ELF-1 (cell line): ENCODE measurements at places on chromosomes 5 and 9.
A peak's percentile ranks its signal among the peaks of the same experiment; 100 is the strongest.

- no peak for DNase-seq
These were observed 16.5 kb upstream of the RLN2 start for GRCh38 chr9:5321058-5321457.

GRCh38 chr9:104869811-104870210, 58.1 kb downstream of the ABCA1 start:
- DNase-seq, result no peak

DNA sequence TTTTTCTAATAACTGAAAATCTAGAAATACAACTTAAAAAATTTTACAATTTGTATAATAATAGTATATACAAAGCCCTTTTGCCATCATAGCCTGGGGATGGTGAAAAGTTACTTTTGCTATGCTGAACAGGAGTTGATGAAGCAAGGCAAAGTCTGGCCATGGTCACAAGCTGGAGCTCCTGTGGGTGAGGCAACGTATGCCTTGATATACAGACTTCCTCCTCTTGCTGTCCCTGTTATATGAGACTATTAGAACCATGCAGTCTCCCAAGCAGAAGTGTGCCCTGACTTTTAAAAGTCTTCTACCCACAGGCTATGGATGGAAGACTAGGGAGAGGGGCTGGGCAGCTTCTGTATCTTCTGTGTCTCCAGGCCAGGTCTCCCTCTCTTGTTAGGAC, 15.7 kb downstream of the FAM151B start:
- no peak for DNase-seq

DNA sequence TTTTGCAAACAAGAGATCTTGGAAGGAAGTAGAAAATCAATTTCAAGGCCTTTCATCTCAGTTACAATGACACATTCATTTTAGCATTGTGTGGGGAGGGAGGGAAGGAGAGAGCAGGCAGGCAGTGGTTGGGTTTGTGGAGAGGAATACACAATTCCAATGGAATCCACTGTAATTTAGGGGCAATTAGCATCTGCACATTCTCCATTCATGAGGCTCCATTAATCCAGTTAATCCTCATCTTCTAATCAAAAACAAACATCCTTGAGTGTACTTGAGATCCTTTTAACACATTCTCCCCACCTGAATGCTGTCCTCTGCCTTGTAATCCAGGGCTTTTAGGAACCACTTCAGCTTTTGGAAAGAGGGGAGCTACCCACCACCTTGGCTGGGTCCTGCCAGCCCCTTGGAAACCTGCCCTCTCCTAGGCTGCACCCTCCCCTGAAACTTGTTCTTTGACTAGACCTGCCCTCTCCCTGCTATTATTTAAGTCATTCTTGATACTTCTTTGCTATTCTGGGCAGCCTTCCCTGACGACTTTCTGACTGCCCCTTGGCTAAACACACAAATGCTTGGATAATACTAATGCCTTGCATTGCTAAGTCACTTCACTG, 271.2 kb downstream of the SLIT3 start:
- DNase-seq, result no peak

DNA sequence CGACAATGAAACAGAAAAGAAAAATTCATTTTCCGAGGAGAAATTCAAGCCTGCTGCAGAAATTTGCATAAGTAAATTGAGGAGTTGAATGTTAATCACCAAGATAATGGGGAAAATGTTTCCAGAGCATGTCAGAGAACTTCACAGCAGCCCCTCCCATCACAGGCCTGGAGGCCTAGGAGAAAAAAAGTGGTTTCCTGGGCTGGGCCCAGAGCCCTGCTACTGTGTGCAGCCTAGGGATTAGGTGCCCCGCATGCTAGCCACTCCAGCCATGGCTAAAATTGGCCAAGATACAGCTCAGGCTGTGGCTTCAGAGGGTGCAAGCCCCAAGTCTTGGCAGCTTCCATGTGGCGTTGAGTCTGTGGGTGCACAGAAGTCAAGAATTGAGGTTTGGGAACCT, 82.7 kb upstream of the EFNA5 start:
- no peak for DNase-seq

DNA sequence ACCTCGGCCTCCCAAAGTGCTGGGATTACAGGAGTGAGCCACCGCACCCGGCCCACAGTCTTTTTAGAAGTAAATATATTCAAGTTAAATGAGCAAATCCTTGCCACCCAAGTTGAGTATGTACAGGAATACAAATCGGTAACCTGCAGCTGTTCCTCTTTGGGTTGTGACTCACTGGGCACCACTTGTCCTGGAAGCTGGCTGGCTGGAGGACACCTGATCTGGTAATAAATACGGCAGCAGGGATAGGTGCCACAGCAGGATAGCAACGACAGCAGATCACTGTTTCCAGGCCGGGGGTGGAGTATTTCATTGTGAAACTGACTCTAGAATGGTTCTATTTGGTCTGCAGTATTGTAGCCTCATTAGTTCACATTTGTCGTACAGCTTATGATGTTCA, 35.7 kb upstream of the SLC36A2 start:
- no peak for DNase-seq

GRCh38 chr9:120043448-120043847, 536.5 kb downstream of the CDK5RAP2 start:
- no peak for DNase-seq

DNA sequence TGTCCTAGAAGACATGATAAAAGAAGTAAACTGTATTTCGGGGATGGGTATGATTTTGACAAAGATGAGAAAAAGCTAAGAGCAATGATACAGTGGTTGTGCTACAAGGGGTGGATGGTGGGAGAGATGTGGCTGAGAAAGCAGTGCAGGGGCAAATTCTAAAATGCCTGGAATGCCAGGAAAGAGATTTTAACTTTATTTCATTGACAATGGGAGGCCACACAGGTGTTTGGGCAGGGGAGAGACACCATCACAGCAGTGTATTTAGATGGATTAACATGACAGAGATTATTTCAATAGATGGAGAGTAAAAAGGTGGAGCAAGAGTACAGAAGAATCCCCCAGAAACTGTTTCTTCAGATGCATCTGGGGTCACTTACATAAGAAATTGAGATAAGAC, 71.2 kb downstream of the MAMDC2 start:
- no peak for DNase-seq

- peak; percentile 79 for DNase-seq
These were observed 89.8 kb upstream of the COL5A1 start for GRCh38 chr9:134551644-134552348.

DNA sequence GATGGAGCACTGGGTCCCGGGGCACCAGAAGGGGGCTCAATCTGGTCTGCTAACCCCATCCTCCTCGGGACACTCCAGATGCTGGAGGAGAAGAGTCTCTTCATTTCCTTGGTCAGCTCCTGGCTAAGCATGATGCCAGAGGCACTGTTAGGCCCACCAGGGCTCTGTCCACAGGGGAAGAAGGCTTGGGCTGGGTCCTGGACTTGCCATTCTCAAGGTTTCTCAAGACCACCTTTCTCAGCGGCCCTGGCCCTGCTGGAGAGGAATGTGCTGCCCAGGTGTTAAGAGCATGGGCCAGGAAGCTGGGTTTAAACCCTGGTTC, 7.9 kb downstream of the SH2D3C start:
- no peak for DNase-seq
